ENCODE measurements at places on chromosomes 5 and 9.

DNA sequence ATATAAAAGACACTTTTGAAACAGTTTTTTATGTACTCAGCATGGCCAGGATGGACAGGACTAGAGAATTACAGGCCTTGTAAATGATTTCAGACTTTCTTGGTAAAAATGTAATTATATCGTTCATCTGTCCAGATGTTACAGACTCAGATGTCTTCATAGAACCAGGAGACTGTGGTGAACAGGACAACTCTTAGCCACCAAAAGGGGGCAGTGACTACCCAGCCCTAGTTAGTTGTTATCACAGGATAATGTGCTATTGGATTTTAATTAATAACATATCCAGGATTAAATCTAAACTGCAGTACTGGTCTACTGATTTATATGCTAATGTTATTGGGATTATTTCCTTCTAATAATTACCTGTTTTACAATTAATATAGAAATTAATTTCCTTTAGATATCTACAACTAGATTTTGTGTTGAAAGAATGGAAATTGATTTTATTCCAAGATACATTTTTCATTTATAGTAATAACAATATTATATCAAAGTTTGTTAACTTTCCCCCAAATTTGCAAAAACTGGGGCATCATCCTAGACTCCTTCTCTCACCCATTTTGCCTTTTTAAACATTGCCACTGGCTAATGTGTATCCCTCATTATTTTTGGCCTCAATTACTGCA lies 99.4 kb downstream of the MTREX start:
- DNase-seq, result no peak

- no peak for DNase-seq
These were observed 72.5 kb downstream of the SPIN1 start for GRCh38 chr9:88460587-88461332.

DNA sequence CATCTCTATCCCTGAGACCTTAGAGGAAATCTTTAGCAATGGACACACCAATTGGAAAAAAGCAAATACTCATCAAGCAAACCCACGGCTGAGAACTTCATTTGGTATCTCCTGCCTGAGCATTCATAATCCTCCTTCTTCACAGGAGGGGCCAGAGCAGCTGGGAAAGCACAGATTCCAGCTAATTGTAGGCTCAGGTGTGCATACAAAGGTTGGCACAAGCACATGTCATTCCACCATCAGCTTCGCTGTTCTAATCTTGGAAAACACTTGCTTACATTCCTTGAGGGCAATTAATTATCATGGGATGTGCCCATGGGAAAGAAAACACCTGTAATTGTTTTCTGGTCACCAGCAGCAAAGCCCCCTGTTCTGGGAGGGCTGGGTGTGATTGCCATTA lies 376.6 kb downstream of the SPOCK1 start:
- no peak for DNase-seq

- DNase-seq, result no peak
These were observed 324.3 kb upstream of the SEMA6A start for GRCh38 chr5:116898917-116899316.

GRCh38 chr5:20023686-20024180 lies 35.7 kb upstream of the CDH18 start:
- no peak for DNase-seq

- DNase-seq, result no peak
These were observed 104.7 kb downstream of the LHFPL2 start for GRCh38 chr5:78543916-78544315.

DNA sequence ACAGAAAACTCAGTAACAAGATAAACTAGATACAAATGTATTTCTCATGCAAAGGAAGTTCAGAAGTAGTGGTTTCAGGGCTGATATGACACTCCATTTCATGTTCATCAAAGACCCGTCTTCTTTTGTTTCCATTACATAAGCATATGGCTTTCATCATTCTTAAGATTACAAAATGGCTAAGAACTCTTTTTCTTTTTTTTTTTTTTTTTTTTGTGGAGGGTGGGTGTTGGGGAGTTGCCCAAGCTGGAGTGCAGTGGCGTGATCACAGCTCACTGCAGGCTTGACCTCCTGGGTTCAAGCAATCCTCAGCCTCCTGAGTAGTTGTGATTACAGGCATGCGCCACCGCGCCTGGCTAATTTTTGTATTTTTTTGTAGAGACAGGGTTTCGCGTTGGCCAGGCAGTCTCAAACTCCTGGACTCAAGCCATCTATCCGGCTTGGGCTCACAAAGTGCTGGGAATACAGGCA lies 22.0 kb upstream of the PTBP3 start:
- DNase-seq, result no peak

DNA sequence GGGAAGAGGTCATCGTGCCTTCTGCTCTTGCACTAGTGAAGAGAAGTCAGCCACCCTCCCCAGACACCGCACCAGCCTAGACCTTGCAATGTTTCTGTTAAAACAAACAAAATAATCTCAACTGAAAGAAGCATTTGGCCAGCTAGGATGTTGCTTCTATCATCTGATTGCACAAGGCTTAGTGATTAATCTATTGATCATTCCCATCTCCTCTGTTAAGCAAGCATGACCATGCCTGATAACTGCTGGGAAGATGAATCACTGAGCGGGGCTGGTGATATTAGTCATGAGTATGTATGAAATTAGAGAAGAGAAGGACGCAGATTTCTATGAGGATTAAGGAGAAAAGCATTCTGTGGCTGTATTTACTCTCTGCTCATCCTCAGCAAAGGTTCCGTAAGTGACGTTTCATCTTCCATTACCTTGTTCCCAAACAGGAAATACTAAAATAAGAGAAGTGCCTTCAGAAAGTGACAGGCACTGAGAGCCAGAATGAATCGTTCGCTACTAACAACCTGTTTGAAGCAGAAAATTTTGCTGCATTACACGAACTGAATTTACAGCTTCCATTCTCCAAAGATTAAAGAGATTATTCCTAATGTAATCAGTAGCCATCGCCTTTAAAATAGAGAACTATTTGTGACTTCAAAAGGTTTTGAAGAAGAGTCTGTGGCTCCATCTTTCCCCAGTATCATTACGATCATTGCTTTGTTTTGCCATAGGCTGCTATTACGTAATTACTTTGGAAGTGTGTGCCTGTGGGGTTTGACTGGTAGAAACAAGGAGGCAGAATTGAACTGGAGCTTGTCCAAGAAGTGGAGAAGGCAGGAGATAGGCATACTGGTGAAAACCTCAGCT lies 219.1 kb downstream of the MED10 start:
- no peak for DNase-seq

DNA sequence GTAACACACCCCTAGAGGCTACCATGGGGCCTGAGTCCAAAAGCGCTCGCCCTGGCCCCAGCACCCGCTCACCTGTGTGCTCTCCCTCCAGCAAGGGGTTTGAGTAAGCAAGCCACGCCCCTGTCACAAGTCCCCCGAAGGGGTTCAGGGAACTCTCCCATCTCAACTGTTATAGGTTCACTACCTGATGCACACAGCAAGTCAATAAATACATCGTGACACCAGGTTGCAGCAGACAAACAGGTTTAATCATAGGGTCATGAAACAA lies 8.4 kb upstream of the CREBRF start:
- DNase-seq, result no peak

DNA sequence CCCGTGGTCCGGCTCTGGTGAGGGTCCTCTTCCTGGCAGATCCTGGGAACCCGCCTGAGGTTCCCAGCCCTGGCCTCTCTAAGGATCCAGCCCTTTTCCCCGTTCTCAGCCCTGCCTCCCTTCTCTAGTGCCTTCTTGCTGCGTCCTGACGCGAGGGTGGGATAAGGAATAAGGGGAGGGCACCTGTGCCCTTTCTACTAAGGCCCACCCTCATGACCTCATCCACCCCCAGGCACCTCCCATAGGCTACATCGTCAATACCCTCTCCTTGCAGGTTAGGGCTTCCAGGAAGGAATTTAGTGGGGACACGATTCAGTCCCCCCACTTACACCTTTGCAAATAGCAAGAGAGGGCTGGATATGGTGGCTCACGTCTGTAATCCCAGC lies 10.7 kb upstream of the DIPK1B start:
- DNase-seq, result no peak

DNA sequence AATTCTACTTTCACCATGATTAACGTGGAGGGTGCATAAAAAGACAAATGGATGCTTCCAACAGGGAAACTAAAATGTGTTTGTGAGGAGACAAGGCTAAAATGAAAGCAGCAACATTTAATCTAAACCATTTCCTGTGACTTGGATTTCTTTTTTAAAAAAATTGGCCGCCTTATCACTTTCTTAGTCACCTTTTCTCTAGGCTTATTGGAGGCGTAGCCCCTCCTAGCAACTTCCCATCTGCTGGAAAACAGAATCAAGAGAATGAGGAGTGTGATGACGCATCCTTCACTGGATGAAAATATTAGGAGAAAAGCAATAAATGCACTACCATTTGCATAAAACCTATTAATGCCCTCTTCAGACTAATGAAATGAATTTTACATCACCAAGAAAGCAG lies 791 bp upstream of the GPR150 start:
- no peak for DNase-seq

DNA sequence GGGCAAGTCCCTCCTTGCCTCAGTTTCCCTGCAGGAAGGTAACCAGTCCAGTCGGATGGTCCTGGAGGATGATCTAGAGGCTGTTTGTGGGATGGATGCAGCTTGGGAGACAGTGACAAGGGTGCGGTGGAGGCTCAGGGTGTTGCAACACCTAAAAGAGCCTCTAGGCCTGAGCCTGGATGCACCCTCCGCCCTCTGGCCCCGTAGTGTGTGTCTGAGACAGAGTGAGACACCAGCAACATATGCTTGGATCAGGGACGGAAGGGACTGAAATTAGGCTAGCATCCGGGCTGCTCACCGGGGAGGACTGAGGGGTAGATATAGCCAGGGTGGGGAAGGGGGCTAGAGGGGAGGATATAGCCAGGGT lies 1.1 kb downstream of the CRAT start:
- DNase-seq, result peak; percentile 76

GRCh38 chr5:179468696-179469095 lies 81.7 kb upstream of the RUFY1 start:
- DNase-seq, result peak; percentile 35

- no peak for DNase-seq
These were observed 74.9 kb upstream of the CER1 start for GRCh38 chr9:14797435-14797834.

DNA sequence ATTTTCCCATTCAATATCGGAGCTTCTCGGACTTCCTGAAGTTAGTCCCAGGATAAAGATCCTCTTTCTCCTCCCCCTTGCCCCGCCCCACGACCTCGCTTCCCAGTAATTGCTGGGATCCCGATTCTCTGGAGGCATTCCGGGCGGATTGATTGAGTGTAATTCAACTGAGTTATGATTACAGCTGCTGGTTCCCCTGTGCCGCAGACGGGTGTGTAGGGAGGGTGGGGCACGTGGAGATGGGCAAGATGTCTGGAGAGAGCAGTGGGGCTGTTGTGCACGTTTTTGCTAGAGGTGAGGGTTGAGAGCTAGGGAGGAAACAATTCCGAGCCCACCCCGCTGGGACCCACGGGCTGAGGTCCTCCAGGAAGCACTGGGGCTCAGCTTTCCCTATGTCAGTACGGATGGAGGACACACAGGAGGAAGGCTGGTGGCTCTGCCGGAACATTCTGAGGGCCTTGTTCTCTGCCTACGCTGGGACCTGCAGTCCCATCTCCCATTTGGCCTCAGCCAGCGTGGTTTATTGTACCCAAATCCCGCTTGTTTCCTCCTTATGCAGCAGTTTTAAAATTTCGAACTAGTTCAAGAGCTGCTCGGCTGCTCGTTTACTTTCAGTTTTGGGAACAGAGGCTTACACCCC lies 2.4 kb upstream of the DMRT2 start:
- DNase-seq, result no peak

DNA sequence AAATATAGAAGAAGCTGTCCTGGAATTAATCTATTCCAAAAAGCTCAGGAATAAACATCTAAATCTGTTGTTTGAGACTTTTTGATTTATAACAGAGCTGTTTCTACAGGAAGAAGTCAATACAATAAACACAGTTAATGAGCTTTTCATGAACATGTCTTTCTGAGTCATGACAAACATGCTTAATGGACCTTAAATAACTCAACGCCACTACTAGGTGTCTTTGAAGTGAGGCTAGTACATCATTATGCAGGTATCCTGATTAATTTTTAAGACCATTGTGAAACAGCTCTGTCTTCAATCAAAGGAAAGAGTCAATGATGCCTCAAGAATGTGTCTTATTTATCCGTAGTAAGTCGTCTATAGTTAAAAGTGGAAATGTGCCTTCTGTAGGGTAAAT lies 131.6 kb downstream of the GABRB2 start:
- DNase-seq, result no peak

DNA sequence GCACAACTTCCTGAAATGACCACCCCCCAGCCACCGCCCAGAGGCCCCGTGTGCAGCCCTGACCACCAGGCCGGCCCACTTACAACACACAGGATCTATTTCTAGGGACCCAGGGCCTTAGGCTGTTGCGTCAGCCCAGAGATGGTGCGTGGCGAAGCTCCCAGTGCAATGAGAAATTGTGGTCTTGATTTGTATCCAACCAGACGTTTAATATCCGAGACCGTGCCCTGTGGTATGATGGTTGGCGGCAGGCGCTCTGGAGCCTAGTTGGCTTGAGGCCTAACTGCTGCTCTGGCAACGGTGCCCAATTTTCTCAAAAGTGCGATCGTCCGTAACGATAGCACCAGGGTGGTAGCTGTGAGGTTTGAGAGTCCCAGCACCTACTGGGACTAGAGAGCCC lies 32.6 kb upstream of the SLC6A19 start:
- no peak for DNase-seq

DNA sequence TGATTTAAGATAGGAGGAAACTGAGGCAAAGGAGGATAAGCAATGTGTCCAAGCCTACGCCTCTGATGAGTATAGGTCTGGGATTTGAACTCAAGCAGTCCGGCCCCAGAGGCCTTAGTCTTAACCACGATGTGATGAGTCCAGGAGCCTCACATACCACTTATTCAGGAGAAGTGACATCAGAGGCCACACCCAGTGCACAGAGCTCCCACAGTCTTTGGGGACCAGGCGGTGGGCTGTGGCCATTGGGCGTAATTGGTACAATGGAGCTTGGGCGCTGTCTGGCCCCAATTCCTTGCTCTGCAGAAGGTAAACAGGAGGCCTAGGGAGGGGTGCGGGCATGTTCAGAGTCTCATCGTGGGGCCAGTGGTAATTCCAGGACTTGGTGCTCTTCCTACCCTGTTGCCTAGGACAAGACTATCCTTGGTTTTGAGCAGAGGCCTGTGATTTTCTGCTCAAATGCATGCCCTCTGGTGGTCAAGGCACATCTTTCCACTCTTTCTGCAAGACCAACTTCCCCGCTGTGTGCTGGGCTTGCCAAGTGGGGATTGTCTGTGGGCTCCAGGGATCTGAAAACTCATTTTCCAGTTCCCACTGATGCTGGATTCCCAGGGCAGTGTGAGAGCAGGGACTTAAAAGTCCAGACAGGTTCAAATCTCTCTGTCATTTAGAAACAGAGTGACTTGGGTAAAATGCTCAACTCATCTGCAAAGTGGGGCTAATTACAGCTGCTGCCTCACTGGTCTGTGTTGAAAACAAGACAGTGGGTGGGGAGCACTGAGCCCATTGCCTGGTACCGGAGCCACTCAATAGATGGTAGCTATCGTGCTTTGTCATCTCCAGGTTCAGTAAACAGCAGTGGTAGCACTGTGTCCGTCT lies 15.8 kb downstream of the NDST1 start:
- peak; percentile 85 for DNase-seq

DNA sequence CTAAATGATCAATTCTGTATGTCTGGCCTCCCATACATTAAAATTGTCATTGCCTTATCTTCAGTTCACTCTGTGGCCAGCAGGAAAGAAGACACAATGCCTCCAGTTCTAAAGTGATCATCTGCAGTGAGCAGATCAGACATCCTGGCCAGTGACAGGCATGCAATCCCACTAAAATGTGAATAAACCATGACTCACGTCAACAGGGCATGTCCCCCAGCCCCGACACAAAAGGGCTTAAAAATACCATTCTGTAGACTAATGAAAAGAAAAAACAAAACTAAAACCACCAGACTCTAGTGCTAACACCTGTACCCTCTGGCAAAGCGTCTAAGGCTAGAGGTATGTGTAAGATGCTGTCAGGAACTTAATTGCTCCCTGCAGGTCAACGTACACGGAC lies 38.5 kb downstream of the DDX31 start:
- DNase-seq, result no peak
